ENCODE measurements at places on chromosomes 4 and X.

DNA sequence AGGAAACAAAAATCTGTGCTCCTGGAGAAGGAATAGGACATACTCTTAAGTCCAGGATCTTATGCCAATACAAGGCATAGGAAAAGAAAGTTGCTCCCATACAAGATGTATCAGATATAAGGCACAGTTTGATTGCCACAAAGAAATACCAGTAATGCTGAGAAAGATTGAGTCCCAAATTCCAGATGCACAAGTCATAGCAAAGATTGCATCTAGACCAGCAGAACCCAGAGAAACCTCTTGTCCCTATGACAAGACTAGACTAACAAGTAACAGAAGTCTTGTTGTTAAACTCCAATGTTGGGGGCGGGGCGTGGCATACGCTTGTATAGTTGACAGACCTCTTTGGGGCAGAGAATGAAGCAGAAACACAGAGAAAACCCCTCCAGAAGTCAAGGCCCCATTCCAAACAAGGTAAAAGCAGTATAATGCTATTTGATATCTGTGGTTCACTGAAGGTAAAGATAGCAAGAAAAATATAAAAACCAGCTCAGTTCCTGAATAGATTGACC is 671.5 kb upstream of the GRIA3 start:
- DNase-seq: no peak

DNA sequence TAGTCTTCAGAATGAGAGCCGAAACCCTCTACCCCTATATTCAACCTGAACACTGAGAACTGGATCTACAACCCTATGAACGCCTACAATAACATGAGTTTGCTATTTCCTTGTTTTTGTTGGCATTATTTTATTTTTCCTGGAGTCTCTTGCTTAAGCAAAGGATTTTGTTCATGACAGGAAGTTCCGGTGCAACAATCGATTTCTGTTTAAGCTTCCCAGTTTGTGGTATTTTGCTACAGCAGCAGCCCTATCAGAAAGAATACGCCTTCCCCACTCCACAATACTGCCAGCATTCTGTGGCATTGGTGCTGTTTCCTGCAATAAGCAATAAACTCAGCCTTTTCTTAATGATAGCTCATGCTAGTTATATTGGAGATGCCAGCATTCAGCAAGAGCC is 60.9 kb downstream of the NPY5R start:
- no peak for DNase-seq

DNA sequence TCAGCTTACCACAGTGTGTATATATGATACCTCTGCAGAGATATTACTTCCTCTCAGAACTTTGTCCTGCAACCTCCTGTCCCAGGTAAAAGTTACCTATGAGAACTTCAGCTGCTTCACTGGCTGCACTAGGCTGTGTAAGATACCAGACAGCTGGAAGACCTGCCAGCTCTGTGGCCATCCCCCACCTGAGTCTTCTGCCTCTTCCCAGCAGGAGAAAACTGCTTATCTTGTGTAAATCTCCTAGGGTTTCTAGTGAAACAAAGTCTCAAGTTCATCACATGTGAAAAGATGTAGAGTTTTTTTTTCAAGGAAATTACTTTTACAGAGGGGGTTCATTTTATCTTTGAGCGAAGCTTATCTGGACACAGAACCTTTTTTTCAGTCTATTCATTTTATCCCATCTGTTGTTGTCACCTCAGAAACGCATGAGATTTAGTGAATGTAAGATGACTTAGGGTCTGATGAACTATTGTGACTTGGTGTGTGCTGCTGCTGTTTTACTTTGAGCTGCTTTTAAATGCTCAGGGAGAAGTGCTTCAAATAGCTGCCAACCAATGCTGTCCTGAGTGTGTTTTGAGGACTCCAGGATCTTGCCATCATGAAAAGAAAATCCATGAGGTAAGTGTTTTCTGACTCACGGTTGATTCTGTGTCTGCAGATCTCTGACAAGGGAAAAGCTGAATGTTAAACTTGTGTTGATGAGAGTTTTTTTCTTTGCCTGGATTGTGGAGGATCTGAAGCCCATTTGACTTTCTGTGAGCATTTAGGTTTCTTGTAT is 187.8 kb downstream of the FRAS1 start:
- no peak for DNase-seq

DNA sequence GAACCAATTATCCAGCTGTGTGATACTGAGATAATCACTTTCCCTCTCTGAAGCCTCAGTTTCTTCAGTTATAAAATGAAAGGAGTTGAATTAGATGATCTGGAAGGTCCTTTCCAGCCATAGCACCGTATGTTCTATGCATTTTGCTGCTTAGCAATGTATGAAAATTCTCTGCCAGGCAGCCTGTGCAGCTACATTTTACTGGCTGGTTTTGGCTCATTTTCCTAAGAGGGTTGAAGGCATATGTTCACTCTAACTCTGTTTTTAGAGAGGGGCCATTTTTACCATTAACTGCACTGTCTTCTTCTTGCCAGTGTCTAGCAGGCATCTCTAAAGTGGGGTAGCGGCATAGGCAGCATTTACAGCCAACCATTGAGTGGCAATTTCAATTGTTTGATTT is 26.1 kb downstream of the TRPC5 start:
- DNase-seq: no peak

DNA sequence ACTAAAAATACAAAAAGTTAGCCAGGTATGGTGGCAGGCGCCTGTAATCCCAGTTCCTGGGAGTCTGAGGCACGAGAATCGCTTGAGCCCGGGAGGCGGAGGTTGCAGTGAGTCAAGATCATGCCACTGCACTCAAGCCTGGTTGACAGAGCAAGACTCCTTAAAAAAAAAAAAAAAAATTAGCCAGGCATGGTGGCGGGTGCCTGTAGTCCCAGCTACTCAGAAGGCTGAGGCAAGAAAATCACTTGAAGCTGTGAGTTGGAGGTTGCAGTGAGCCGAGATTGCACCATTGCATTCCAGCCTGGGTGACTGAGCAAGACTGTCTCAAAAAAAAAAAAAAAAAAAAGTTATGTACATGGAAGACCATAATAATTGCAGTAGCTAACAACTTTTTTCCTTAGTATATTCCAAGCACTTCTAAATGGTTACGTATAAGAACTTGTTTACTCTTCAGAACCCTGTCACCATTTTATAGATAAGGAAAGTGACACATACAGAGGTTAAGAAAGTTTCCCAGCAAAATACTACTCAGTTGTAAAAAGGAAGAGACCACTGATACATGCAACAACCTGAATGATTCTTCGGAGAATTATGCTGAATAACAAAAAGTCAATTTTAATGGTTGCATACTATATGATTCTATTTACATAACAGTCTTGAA is 24.5 kb downstream of the RUFY3 start:
- DNase-seq: no peak

- DNase-seq: no peak
Measured at GRCh38 chr4:47612116-47613023, 127.3 kb downstream of the ATP10D start.

- no peak for DNase-seq
Measured at GRCh38 chr4:147182041-147182440, 236.4 kb upstream of the TTC29 start.

DNA sequence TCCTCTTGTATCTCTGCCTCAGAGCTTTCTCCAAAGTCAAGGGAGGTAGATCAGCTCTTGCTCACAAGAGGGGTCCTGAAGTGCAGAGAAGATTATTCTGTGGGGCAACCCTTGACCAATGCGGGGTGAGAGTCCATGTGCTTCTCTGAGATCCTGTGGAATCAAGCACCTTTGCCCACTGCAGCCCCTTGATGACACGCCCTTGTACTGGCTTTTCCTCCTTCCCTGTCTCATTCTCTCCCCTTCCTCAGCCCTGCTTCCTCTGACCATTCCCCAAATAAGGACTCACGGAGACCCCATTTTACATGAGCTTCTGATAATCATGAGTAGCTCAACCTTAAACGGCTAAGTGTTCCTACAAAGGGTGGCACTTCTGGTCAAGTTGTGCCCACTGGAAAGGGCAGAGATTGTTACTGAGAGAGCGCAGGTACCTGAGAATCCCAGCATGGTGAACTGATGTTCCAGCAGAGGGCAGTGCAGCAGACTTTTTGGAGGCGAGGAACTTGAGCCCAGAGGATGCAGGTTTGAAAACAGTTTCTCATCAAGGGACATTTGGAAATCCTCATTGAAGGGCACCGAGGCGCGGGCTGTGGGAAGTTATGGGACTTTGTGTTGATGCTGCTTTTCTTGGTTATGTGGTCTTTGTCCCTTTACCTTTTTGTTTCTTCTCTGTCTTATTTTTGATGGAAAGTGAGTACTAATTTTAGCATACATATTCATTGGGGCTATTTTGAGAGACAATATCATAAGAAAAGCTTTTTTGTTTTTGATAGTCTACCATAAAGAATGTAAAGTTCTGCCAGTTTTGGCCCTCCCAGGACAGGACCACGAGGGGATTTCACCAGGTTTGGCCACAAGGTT is 201.3 kb downstream of the RBM46 start:
- DNase-seq: peak; percentile 20

GRCh38 chr4:136112116-136112515 is 1420.2 kb downstream of the PCDH18 start:
- DNase-seq: no peak

DNA sequence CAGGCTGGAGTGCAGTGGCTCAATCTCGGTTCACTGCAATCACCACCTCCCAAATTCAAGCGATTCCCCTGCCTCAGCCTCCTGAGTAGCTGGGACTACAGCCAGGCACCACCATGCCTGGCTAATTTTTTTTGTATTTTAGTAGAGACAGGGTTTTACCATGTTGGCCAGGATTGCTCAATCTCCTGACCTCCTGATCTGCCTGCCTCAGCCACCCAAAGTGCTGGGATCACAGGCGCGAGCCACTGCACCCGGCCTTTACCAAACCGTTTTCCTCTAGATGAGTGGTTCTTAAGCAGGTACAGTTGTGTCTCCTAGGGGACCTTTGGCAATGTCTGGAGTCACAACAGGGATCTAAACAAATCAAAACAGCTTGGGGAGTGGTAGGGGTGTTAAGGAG is 11.6 kb downstream of the AMELX start:
- DNase-seq: no peak

DNA sequence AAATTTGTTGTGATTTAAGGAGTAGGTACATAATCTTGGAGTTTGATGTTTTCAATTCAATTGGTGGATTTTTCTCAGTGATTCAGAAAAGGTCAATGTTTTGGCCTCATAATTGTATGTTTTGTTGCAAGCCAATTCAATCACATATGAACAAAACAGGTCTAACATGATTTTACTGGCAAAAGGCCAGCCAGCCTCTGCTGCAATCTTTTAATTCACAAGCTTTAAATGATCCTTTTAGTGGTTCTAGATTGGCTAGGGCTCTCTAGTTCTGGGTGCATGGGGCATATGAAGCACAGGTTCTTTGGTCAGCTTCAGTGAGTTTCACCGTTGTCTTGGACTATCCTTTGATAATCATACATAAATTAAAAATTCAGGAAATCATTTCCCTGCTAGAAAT is 19.2 kb upstream of the SLC6A14 start:
- no peak for DNase-seq

- DNase-seq: no peak
Measured at GRCh38 chr4:170497689-170498088, 407.9 kb upstream of the AADAT start.
